ENCODE measurements at places on chromosomes 3 and 15.

DNA sequence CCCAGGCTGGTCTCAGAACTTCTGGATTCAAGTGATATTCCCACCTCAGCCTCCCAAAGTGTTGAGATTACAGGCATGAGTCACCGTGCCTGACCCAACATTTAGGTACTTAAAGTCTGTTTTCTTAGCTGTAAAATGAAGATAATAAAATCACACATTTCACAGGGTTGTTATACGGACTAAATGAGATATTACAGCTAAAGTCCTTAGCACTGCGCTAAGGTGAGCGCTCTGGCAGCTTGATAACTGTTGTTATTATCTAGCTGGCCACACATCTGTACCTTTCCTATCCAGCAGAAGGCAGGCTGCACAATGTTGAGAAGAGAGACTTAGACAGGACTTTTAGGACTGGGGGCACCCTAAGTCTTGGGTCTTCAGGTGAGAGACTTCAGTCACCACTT lies 2.7 kb upstream of the LIPH start:
- no peak for DNase-seq

GRCh38 chr3:183434992-183435391 lies 6.6 kb upstream of the MCF2L2 start:
- DNase-seq, result no peak

DNA sequence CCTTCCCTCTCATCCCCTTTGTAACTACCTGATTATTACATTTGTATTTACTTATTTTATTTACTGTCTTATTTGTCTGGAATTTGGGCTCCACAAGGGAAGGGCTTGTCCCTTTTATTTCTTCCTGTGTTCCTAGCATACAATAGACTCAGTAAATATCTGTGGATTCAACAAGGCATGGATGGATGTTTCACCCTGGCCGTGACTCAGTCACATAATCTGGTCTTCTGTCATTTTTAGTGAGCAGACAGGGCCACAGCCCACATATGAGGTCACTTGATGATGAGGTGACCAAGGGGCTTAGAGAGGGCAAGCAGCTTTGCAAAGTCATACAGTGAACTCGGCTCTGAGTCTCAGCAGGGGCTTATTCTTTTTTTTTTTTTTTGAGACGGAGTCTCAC lies 7.8 kb upstream of the DAG1 start:
- no peak for DNase-seq

- DNase-seq, result no peak
These were observed 53.7 kb downstream of the DHX30 start for GRCh38 chr3:47856669-47857068.

DNA sequence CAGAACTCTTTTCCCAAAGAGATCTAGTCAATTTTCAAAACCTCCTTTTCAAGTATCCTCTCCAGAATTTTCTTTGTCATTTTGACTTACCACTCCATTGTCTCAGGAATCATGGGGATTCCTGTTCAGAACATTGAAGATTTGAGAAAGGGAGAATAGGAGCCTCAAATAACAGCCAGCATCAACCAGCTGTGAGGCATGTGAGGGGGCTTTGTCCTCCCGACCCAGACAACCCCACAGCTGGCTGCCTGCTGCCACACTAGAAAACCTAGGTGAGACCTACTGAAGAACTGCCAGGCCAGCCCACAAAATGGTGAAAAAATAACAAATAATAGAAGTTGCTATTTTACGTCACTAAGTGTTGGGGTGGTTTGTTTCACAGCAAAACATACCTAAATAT lies 5.9 kb upstream of the ARHGEF26 start:
- no peak for DNase-seq

GRCh38 chr3:99753268-99753975 lies 64.2 kb upstream of the CMSS1 start:
- no peak for DNase-seq

- no peak for DNase-seq
These were observed 667.8 kb upstream of the NAALADL2 start for GRCh38 chr3:174191380-174191779.

- no peak for DNase-seq
These were observed 68.5 kb downstream of the ZNF609 start for GRCh38 chr15:64528871-64529270.

GRCh38 chr15:41850482-41851166 lies 12.0 kb downstream of the PLA2G4B start:
- DNase-seq, result no peak

GRCh38 chr3:13598926-13599886 lies 50.3 kb downstream of the FBLN2 start:
- DNase-seq, result no peak

DNA sequence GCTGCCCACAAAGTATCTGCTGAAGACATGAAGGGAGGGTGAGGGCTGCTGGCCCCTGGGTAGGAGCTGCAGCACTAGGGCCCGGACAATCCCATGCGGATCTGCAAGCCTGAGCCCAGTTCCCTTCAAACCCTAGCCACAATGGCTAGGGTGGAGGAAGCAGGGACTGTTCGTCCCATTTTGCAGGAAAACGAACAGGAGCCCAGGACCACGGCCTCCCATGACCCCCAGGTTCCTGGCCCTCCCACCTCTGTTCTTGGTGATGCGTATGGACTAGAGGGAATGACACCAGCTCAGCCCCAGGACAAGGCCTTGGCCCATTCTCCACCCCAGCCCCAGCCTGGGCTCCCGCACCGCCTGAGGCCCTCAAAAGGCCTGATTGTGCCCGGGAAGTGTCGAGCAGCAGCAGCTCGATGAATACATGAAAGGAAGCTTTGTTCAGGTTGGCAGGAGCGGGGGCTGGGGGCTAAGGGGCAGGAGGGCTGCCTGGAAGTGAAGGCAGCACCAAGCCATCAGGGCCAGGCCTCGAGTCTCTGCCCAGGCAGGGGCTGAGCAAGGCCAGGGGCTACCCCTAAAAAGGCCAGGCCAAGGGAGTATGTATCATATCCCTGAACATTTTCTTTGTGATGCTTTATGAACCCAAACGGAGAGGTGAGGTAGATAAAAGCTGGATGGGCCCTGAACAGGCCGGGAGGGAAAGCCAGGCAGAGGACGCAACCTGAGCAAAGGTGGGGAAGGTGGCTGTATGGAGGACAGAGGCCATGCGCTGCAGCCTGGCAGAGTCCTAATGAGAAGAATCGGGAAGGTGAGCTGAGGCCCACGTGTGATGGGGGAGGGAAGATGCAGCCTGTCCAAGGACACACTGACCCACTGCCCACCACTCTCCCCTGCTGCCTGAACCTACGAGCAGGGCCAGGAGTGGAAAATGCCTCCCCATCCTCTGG lies 12.2 kb downstream of the SEMA7A start:
- no peak for DNase-seq

GRCh38 chr3:25849091-25849490 lies 59.2 kb downstream of the OXSM start:
- DNase-seq, result no peak

GRCh38 chr15:61099020-61099810 lies 129.9 kb downstream of the RORA start:
- DNase-seq, result no peak

DNA sequence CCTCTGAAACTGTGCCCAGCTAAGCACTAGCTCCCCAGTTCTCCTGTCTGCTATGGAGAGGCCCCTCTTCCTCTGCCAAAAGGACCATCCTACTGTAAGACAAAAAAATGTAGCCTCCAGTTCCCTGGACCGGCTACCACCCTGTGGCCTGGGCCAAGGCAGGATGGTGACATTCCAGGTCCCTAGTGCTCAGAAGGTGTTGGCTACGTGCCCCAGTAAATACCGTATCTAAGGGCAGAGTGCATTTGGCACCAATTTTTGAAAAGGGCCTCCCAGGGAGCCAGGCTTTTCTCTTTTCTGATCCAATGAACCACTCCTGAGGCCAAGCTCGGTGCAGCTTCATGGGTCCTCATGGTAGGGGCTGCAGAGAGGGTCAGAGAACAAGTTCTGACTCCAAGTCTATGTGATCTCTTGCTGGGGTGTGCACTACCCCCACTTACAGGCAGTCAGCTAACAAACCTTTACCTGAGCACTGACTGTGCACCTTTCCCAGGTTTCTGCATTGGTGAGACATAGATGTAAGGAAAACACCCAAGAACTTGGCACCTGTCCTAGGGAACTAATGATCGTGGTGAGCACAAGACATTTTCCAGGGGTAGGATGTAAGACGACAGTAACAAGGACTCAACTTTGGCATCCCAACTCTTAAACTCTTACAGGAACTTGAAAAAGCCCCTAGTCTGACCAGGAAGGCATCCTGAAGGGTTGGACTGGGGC lies 32.6 kb downstream of the TLE3 start:
- no peak for DNase-seq

- no peak for DNase-seq
These were observed 9.2 kb downstream of the PLEKHO2 start for GRCh38 chr15:64850778-64851502.
